ENCODE measurements at places on chromosomes 2 and 18. TPM values are rescaled to one million over a fixed set of nuclear protein-coding genes. Genes with fewer than 3 reads are reported as not detected.

GRCh38 chr2:119809339-119810048 lies 49.8 kb downstream of the PTPN4 start:
- peaks cover 20% of the 10 kb centered on the region for H3K36me3 ChIP-seq
- H3K4me1 ChIP-seq, result peaks cover 27% of the 10 kb centered on the region
- H3K27me3 ChIP-seq, result no peaks in the 10 kb centered on the region
- no peak for DNase-seq
- no peak overlapping the region for H3K4me3 ChIP-seq

DNA sequence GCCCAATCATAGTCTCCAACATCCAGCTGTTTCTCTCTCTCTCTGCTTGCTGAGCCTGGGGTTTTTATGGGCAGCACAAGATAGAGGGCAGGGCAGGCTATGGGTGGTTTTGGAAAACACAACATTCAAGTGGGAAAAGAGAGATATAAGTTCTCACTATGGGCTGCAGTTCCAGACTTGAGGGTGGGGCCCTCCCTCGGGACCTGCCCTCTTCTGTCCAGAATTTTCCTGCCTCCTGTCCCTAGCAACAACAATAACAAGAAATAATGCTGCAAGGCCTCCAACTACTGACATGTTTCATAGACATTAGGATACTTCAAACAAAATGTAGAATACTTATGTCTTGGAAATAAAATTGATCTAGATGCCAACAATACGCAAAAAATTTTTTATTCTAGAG lies 107.8 kb downstream of the C18orf54 start:
- no peaks in the 10 kb centered on the region for H3K36me3 ChIP-seq
- H3K4me3 ChIP-seq, result no peak overlapping the region
- H3K4me1 ChIP-seq, result no peaks in the 10 kb centered on the region

DNA sequence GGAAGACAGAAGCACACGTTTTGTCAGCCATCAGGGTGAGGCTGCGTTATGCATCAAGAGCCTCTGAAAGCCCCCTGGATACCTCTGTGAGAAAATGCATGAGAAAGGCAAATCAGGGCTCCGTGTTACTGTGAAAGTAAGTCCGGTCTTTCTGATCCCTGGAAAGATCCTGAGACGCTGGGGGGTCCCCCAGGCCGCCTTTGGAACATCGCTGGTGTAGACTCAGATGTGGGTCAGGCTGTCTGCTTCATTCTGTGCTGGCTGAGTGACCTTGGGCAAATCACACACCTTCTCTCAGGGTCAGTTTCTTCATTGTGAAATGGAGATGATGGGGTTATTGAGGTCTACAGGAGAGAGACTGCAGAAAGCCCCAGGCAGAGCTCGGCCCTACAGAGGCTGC lies 42.0 kb upstream of the HS6ST1 start:
- H3K27ac ChIP-seq, result no peak overlapping the region
- no peaks in the 10 kb centered on the region for H3K27me3 ChIP-seq
- DNase-seq, result no peak
- H3K36me3 ChIP-seq, result no peaks in the 10 kb centered on the region
- no peak overlapping the region for H3K4me3 ChIP-seq

- peak overlapping the region; percentile 77 for H3K27ac ChIP-seq
- H3K36me3 ChIP-seq, result no peaks in the 10 kb centered on the region
- peaks cover 62% of the 10 kb centered on the region for H3K4me1 ChIP-seq
- H3K4me3 ChIP-seq, result peak overlapping the region; percentile 15
- no peak for DNase-seq
Measured at GRCh38 chr2:134197445-134197844, 56.4 kb upstream of the MGAT5 start.

DNA sequence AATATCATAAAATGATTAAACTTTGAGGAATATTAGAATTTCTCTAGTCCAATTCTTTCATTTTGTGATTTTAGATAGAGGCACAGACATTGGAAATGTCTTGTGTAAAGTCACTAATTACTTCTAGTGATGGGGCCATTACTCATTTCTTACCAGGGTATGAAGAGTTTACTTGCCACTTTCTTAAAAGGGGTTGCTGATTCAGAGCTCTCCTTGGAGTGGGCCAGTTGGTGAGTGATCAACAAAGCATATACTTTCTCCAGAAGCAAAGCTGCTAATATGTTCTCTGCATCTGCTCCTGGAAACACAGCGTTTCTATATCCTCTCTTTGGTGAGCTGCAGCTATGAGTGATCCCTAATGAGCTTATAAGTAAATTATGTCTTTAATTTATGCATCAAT lies 408.9 kb upstream of the LRATD1 start:
- H3K4me1 ChIP-seq, result no peaks in the 10 kb centered on the region
- H3K27ac ChIP-seq, result no peak overlapping the region
- no peak for DNase-seq
- H3K4me3 ChIP-seq, result no peak overlapping the region
- no peaks in the 10 kb centered on the region for H3K36me3 ChIP-seq

DNA sequence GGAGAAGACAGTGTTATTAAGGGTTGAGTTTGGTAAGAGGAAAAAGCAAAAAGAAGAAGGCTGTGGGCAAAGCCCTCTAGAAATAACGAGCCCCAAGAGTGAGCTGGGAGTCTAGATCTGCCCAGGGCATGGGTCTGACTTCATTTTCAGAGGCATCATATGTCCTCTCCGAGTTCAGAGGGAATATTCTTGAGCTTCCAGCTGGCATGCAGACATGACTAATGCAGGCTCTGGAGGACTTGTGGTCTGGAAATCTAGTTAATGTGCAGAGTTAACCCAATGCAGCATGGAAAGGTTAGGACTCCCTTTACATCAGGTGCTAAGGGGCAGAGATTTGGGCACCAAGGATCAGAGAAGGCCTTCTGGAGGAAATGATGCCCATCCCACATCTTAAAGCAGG lies 7.3 kb downstream of the ACMSD start:
- H3K36me3 ChIP-seq, result no peaks in the 10 kb centered on the region
- no peak overlapping the region for H3K4me3 ChIP-seq
- peaks cover 2% of the 10 kb centered on the region for H3K27me3 ChIP-seq
- no peaks in the 10 kb centered on the region for H3K4me1 ChIP-seq
- H3K27ac ChIP-seq, result no peak overlapping the region

DNA sequence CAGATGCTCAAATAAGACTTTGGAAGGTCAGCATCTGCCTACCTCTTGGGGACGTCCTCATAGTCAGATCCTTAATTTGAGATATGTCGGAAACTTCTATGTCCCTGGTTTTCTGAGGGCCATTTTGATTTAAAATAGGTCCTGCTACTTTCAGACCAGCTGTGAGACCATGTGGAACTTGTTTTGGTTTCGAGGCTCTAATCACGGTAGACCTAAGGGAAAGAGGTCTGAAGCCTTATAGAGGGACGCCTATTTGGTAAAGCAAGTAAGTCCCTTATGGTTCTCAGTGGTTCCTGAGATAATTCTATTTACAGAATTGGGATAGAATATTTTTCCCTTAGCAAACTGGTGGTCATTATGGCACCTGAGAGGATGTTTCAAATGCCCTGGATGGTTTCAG lies 75.1 kb downstream of the RFTN2 start:
- DNase-seq, result no peak
- H3K27ac ChIP-seq, result no peak overlapping the region
- H3K36me3 ChIP-seq, result no peaks in the 10 kb centered on the region
- peaks cover 4% of the 10 kb centered on the region for H3K27me3 ChIP-seq
- no peak overlapping the region for H3K4me3 ChIP-seq

GRCh38 chr18:70503060-70503459 lies 214.2 kb downstream of the SOCS6 start:
- H3K4me3 ChIP-seq, result no peak overlapping the region
- H3K27ac ChIP-seq, result no peak overlapping the region
- no peaks in the 10 kb centered on the region for H3K4me1 ChIP-seq

DNA sequence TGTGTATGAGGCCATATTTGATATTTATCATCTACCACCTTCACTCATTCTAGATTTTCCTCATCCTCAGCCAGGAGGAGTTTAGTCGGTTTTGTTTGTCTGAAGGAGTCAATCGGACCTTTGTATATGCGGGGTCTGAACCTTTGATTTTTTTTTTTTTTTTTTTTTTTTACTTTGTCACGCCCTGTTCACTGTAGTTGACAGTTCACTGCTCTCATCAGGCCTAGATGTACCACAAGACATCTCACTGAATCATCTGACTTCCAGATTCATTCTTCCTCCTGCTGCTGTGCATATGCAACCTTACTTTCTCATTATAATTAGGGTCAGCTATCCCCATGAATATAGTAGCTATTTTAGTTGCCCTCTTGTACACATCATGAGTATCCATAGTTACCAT lies 133.2 kb downstream of the ARHGAP15 start:
- H3K4me1 ChIP-seq, result peaks cover 67% of the 10 kb centered on the region
- H3K27ac ChIP-seq, result peak overlapping the region; percentile 97
- DNase-seq, result no peak
- H3K36me3 ChIP-seq, result peaks cover 13% of the 10 kb centered on the region

DNA sequence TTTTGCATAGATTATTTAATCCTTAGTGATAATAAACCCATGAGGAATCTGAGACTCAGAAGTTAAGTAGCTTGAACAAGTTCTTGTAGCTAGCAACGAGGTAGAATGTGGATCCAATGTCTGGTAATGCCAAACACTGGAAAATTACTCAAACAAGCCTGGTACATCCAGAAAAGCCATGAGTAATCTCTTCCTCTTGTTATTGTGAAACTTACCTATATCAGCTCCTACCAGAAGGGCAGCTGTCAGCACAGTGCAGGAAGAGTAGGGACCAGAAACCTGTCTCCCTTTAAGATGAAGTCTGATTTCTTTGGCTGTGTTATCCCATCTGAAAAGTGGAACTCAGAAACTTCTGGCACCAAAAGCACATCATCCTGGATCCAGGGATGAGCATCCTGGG lies 7.7 kb upstream of the SERPINB8 start:
- no peak for DNase-seq
- H3K4me1 ChIP-seq, result peaks cover 13% of the 10 kb centered on the region
- peaks cover 14% of the 10 kb centered on the region for H3K27me3 ChIP-seq
- no peaks in the 10 kb centered on the region for H3K36me3 ChIP-seq
- H3K4me3 ChIP-seq, result no peak overlapping the region

DNA sequence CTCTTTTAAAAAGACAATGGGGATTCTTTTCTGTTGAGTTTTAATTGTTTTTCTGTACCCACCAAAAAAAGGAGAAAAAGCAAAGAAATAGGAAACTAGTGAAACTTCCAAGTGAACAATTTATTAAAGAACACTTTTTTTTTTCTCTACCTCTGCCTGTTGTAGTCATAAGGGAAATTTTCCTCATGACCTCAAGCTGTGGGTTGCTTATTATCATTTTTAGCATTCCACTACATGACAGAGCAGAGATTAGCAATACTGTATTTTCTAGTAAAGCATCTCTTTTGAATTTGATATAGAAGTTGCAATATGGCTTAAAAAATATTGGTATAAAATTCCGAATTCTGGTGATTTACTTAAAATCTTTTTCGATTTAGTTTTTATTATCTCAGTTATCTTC lies 87.9 kb upstream of the LRRTM1 start:
- H3K36me3 ChIP-seq, result no peaks in the 10 kb centered on the region
- no peaks in the 10 kb centered on the region for H3K27me3 ChIP-seq
- H3K4me1 ChIP-seq, result no peaks in the 10 kb centered on the region

DNA sequence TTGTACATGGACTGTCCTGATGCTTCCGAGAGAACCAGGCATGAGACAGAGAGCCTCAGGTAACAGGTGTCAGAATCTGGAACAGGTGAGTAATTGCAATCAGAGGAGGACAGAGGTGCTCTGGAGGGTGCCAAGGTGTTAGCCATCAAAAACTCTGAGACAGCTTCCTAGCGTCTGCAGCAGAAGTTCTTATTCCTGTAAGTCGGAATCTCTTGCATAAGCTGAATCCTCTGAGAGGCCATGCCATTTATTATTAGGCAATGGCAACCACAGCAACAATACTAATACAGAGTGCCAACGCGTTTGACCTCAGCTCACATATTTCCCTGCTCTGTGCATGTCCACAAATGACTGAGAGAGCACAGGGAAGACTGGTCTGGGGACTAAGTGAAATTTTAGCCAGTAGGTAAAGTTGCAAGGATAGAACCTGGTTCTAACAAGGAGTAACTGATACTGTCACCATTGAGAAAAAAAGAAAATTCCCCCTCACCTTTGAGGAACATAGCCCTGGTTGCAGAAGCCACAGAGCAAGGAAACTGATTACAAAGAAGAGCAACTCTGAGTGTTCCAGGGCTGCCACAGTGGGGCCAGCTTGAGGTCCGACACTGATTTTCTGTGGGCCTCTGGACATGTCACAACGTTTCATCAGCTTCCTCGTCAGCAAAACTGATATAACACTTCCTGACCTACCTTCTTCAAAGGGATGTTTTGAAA lies 55.1 kb upstream of the ACSL3 start:
- H3K4me1 ChIP-seq, result no peaks in the 10 kb centered on the region
- H3K27ac ChIP-seq, result no peak overlapping the region
- peaks cover 10% of the 10 kb centered on the region for H3K27me3 ChIP-seq
- H3K36me3 ChIP-seq, result no peaks in the 10 kb centered on the region
- no peak overlapping the region for H3K4me3 ChIP-seq

DNA sequence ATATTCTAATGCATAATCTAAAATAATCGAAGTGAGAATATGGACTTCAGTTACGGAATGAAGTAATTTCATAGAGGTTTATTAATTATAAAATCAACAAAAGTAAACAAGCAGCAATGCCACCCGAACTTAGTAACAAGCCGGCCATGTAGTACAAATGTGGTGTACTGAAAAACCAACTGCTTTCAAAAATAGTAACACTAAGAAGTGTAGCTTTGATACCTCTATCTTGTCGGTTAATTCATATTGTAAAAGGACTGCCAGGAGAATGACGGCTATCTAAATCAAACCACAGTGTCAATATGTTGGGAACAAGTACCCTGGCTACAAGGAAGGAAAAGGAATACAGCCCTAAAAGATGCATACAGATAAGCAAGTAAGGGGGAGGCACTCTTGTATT lies 48.5 kb downstream of the WDR33 start:
- no peak overlapping the region for H3K4me3 ChIP-seq
- no peaks in the 10 kb centered on the region for H3K27me3 ChIP-seq
- peaks cover 35% of the 10 kb centered on the region for H3K36me3 ChIP-seq
- peaks cover 6% of the 10 kb centered on the region for H3K4me1 ChIP-seq
- H3K27ac ChIP-seq, result no peak overlapping the region

- H3K27ac ChIP-seq, result no peak overlapping the region
- H3K36me3 ChIP-seq, result no peaks in the 10 kb centered on the region
- DNase-seq, result no peak
- H3K4me1 ChIP-seq, result peaks cover 25% of the 10 kb centered on the region
- H3K4me3 ChIP-seq, result no peak overlapping the region
- peaks cover 91% of the 10 kb centered on the region for H3K27me3 ChIP-seq
Measured at GRCh38 chr2:222292149-222293134, 6.4 kb downstream of the PAX3 start.

PKDCC gene
- not detected for total RNA-seq

CBLN2 gene
- not detected for total RNA-seq

LOXHD1 gene
- total RNA-seq, result 0.05 TPM

DUSP19 gene
- 5.0 TPM for total RNA-seq

ZNF236 gene
- 17.7 TPM for total RNA-seq

ATP6V1B1 gene
- total RNA-seq, result not detected

KCNS3 gene
- total RNA-seq, result 0.22 TPM

All from activated naive CD4-positive, alpha-beta T cell treated with anti-CD3 and anti-CD28 coated beads for 36 hours (primary cell).